Stimulated activated CD8-positive, alpha-beta memory T cell treated with anti-CD3 and anti-CD28 coated beads, Interleukin-7, amount 100 ng/mL, for 48 hours (primary cell): ENCODE measurements at places on chromosomes 12 and 14.
A peak's percentile ranks its signal among the peaks of the same experiment; 100 is the strongest.

DNA sequence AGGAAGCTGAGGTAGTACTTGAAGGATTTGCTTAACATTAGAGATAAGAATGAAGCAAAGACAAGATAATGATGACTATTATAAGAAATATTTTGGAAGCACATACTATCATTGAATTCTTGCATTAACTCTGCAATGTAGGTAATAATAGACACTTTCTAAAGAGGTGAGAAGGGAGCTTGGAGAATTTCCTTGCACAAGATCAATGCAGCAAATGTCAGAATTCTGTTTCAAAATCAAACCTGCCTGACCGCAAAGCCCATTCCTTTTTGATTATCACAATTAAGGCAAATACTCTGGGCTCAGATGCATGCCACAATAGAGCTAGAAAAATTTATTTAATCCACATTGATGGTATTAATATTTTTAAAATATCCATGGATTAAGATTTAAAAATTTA, 50.4 kb upstream of the RIC8B start:
- no peak for DNase-seq

DNA sequence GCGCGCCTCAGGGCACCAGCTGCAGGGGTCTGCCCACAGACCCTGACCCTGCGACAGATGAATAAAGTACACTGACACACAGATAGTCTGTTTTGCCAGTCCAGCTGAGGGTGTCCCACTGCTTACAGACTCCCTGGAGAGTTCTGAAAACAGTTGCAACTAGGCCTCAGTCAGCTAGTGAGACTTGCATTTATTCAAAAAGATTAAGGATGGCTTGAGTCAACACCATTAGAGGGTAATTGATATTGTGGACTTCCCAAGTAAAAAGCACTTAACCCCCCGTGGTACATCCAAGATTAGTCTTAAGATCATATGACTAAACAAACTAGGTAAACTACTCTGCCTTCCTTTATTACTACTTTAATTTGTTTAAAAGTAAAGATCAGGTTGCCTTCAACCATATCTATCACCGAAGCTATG, 11.1 kb upstream of the PSEN1 start:
- DNase-seq = no peak

GRCh38 chr12:22329621-22330020, 4.9 kb downstream of the ST8SIA1 start:
- no peak for DNase-seq

DNA sequence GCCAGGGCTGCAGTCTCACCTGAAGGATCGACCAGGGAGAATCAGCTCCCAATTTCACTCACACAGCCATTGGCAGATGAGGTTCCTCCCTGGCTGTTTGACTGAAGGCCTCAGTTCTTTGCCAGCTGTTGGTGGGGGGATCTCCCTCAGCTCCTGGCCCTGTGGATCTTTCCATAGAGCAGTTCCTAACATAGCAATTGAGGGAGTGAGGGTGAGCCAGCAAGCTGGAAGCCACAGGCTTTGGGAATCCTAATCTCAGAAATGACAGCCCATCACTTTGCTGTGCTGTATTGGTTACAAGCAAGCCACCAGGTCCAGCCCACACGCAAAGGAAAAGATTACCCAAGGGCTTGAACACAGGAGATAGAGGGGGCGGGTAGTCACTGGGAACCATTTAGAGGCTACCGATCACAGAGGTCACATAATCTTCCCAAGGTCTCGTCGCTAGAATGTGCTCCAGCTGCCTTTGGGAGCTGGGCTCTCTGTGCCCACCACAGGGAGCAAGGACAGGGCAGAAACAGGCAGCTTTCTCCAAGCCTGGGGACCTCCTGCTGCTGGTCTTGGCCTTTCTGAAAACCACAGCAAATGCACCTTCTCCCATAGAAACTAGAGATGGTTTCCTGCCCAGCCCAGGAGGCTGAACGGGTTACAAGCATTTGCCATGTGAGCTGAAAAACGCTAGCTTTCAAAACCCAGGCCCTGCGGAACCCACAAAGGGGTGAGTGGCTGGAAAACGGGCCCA, 4.6 kb upstream of the OTUB2 start:
- peak; percentile 34 for DNase-seq

- DNase-seq = no peak
These were observed 8.7 kb downstream of the TMEM253 start for GRCh38 chr14:21109377-21110138.

DNA sequence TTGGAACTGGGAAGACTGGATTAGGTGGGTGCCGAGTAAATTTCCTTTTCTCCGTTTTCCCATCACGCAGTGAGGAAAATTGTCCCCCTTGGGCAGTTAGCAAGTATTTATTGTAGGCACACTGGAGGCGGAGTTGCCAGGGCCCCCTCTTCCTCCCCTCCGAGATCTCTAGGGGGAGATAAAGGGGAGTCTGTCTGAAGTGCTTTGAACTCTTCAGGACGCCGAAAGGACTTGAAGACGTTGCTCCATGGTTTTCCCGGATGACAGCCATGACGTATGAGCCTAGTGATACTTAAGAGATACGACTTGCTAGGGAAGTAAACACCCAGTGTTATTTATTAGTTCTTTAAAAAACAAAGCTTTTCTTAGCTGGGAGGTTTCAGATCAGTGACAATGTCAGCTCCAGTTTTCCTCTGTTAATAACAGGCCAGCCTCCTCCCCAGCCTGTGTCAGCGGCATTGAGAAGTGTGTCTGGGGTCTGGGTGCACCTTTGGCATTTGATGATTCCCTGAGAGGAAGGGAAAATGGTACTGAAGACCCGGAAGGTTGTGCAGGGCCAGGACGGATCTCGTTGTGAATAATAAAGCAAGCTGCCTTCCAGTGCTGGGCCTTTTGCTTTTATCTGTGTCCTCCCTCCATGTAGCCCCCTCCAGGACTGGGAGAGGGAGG, 78.7 kb downstream of the TSPAN9 start:
- DNase-seq = no peak

DNA sequence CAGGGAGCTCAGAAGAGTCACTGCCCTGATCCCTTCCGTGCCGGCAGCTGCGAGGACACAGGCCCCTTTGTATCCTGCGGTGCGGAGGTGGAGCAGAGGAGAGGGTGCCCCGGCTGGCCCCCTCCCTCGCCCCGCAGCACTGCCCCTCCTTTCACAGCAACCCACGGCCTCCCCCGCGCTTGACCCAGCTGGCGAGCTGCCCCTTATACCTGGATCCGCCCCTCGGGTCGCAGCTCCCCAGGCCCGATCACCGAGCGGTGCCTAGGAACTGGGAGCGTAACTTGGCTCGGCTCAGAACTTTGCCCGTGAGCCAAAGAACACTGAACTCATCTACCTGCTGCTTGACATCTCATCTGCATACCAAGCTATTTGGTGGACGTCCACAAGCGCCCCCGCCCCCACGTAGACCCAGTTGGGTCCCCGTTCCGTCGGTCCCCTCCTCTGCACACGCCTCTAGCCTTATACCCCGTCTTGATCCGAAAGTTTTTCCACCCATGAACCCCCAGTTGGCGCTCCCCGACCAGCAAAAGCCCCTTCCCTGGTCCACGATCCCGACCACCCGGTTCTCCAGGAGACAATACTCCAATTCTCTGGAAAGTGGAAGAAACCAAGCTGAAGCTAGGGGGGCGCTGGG, 697 bp upstream of the DNAJC14 start:
- no peak for DNase-seq

DNA sequence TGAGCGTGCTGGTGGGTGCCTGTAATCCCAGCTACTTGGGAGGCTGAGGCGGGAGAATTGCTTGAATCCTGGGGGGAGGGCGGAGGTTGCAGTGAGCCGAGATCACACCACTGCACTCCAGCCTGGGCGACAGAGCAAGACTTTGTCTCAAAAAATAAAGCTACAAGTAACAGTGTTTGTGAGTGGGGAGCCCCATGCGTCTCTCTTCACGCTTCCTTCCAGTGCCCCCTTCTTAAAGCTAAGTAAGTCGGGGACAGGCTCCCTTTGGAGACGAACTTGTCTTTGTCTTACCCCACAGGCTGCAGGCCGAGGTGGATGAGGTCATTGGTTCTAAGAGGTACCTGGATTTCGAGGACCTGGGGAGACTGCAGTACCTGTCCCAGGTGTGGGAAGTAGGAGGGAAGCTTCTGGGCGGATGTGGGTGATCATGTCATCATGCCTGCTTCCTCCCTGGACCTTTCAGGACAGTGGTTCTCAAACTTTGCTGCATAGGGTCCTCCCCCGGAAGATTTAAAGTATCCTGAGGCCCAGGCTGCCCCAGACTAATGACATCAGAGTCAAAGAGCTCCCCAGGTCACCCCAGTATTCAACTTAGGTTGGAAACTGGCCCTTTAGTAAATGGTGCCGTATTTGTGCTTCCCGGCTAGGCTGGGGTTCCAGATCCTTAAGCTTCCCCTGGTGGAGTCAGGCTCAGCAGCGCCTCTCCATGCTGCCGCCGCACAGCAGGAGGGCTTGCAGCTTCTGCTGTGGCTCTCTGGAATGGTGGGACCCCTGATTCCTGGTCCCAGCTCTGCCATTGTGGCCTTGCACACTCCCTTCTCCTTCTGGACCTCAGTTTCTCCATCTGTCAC, 37.1 kb downstream of the CYP46A1 start:
- DNase-seq = no peak

- no peak for DNase-seq
These were observed 828 bp downstream of the MMAB start for GRCh38 chr12:109572506-109572845.
